ENCODE measurements at places on chromosomes 2 and 18.

DNA sequence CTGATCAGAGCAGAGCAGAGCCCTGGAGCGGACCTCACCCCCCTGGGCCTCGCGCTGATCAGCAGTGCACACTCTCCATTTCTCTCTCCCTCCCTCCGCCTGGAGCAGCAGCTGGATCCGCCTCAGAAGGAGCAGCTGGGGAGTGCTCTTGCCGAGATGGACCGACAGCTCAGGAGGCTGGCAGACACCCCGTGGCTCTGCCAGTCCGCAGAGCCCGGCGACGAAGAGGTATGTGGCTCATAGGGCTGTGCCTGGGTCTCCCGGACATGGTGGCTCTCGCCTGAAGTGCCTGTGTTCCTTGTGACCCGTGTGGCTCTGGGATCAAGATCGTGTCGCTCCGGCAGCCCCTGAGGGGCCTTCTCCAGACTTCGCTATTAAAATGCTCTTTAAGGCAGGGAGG, 102.5 kb downstream of the USP40 start:
- no peak for DNase-seq

GRCh38 chr2:29309090-29310029, 194.1 kb downstream of the CLIP4 start:
- DNase-seq: no peak

DNA sequence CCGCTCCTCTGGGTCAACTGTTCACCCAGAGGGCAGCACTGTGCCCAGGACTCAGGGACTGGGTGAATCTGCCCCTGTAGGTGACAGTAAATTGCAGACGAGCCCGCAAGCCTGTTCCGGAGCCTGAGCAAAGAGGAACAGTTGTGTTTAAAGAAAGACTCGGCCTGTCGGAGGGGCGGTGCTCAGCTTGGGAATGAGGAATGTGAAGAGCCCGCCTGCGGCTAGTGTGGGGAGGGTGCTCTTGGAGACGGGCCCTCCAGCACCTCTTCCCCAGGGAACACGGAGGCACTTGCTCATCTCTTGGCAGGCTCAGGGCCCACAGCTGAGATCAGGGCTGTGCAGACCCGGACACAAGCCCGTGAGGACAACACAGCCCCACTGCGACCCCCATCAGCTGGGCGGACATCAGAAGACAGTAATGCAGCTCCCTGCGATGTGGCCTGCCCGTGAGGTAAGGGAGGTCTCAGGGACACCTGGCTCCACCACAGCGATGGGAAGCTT, 299.0 kb downstream of the NDUFA10 start:
- no peak for DNase-seq

DNA sequence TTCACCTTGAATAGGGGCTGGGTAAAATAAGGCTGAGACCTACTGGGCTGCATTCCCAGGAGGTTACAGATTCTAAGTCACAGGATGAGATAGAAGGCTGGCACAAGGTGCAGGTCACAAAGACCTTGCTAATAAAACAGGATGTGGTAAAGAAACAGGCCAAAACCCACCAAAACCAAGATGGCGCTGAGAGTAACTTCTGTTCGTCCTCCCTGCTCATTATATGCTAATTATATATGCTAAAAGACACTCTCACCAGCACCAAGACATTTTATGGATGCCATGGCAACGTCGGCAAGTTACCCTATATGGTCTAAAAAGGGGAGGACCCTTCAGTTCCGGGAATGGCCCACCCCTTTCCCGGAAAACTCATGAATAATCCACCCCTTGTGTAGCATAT, 711.5 kb upstream of the KLHL29 start:
- no peak for DNase-seq

GRCh38 chr18:3180325-3180724, 39.4 kb downstream of the MYOM1 start:
- DNase-seq: no peak

DNA sequence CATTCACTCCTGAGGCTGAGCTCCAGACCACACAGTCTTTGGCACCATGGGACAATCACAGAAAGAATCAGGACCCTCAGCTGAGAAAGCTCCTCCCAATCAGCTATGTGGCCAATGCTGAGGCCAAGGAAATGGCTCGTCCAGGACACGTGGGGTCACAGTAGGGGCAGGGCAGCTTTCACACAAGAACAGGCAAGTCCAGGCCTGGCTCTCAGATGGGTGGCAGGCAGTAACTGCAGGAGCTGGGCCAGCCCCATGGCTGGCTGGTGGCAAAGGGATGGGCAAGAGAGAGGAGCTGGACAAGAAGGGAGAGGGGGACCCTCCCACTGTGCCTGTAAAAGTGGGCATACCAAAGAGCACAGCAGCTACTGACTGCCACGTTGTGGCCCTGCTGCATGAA, 12.2 kb upstream of the EDAR start:
- DNase-seq: no peak

- no peak for DNase-seq
These were observed 38.9 kb downstream of the TTC27 start for GRCh38 chr2:32666704-32667103.

GRCh38 chr2:23268467-23269263, 116.3 kb upstream of the KLHL29 start:
- no peak for DNase-seq

GRCh38 chr2:136219963-136220362, 102.0 kb upstream of the CXCR4 start:
- no peak for DNase-seq

- no peak for DNase-seq
These were observed 15.0 kb downstream of the ELAC1 start for GRCh38 chr18:50982802-50983179.

DNA sequence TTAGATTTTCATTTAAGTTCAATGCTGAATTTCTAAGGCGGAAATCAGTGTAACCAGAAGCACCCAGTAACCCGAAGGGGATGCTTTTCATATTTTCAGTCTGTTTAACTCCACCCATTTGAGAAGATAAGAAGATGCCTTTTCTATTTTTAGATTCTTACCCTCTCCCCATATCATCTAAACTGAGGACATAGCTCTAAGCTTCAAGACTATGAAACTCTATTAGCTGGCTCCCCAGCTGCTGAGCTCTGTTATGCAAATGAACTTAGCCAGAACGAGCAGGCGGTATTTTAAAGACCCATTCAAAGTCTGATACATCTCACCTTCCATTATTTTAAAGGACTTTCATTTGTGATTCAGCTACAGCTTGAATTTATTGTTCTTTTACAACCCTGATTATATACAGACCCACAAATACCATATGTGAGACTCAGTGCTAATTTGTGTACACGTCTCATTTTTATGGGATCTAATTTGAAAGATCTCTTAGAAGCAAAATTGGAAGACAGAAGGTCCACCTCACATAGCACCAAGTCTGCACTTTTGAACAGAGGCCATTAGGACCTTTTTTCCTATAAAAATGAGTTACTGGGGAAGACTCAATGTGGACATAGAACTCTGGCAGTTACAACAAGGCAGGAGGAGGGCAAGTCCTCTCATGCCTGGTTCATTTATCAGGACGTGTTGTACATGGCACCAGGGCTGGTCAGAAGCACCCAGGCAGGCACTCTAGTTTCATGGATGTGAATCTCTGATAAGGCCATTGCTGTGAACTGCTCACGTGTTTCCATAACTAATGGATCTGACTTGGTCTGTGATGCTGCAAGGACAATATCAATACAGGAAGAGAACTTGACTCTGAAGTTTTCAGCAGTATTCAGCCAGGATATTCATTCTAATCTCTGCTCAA, 16.3 kb downstream of the CDC42EP3 start:
- no peak for DNase-seq

DNA sequence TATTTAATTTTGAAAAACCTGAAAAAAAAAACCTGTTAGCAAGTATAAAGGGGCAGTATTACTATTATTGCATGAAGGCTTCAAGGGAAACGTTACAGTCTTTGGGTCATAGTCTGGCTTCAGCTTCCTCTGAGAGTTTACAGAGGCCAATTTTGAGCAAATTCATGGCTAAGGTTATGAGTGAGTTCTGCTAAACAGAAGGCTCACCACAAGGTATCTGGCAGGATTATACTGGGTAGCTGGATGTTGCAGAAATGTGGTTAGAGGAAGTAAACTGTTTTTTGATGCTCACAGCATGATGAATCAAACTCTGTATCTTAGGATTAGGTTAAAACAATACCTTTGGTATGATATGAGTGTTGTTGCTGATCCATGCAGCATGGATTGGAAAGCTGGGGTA, 9.3 kb downstream of the MRPL19 start:
- no peak for DNase-seq

GRCh38 chr2:121232626-121233265, 52.3 kb downstream of the TFCP2L1 start:
- no peak for DNase-seq

- no peak for DNase-seq
These were observed 523.3 kb downstream of the TRIB2 start for GRCh38 chr2:13240061-13240460.

DNA sequence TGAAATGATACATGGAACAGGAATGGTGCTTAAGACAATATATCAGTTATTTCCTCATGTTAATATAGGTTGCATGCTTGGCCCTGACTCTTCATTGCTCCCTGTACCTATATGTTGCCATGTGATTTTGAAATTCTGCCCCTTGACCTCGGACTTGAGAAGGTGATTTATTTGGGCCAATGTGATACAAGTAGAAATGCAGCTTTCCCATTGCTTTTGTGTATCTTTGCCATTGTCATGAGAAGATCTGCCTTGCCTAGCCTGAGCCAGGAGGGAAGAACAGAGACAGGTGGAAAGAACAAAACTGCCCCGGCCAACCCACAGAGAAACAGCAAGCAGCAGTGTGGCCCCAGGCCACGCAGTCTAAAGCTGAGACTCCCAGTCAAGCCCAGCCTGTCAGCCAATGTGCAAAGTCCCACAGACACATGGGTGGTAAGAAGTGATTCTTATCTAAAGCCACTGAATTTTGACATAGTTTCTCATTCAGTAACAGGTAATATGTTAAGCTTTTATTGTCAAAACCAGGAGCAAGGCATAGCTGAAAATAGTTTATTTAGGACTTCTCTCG, 245.7 kb upstream of the RND3 start:
- DNase-seq: no peak

- DNase-seq: no peak
These were observed 185.0 kb upstream of the RASGRP3 start for GRCh38 chr2:33291278-33292013.

DNA sequence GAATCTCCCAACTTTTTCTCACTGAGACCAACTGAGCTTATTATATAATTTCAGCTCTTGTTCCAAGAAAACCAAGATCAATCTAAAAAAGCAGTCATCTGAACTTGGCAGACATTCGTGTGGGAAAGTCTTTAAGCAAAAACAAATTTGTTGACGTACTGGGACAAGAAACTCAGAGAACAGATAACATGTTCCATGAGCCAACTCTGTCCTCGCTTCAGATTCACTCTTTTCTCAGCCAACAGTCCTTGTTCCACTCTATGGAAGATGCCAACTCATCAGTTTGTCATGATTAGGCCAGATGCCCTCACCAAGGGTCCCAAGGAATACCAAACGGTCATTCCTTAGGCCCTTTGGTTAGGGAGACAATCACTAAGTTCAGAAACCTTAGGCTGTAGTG, 224.2 kb upstream of the CTAGE1 start:
- DNase-seq: no peak

DNA sequence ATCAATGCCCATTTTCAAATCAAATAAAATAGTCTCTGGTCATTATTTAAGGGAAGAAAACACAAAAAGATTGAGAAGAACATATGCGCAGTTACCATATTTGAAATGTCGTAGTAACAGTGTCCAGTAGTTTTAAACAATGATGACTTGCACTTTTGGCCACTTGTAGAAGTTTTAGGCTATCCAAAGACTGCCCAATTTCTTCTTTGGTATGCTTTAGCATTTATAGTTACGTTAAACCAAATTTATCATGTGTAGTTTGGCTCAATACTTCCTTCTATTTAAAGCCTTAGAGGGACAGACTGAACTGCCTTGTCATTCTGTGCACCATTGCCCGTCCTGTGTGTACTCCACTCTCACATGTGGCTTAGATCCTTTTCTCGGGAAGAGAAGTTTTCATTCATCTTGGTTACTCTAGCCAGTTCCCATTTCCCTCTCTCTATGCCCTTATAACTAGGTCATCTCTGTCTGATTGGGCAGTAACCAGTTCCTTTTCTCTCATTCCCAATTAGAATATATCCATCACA, 84.8 kb upstream of the TTN start:
- no peak for DNase-seq

DNA sequence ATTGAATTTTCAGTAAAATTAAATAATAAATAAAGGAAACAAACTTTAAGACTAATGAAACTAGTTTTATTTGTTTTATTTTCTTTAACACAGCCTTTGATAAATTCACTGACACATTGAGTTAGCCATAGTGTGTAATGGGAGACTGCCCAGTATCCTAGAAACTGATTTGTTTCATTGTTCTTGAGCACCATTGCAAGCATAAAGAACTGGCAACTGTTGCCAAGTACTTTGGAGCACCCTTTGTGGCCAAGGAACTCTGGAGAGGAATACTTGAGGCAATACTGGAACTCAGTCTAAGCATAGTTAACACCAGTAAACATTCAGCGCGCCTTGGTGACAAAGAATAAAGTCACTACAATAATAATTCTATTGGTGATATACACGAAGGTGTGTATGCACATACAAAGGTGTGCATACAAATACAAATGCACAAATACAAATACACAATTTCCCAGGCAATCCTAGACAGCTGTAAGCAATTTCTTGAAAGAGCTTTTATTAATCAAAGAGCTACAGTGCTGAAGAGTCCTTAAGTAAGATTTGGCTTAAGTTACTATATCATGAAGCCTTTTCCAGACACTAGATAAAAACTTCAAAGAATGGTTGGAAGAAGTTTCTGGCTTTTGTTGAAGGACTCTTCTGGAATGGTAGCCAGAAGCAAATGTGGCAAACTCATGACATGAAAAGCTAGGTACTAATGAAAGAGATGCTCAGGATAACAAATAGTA, 1371.2 kb downstream of the LRP1B start:
- DNase-seq: no peak

GRCh38 chr2:224027070-224027469, 12.0 kb downstream of the SERPINE2 start:
- no peak for DNase-seq

DNA sequence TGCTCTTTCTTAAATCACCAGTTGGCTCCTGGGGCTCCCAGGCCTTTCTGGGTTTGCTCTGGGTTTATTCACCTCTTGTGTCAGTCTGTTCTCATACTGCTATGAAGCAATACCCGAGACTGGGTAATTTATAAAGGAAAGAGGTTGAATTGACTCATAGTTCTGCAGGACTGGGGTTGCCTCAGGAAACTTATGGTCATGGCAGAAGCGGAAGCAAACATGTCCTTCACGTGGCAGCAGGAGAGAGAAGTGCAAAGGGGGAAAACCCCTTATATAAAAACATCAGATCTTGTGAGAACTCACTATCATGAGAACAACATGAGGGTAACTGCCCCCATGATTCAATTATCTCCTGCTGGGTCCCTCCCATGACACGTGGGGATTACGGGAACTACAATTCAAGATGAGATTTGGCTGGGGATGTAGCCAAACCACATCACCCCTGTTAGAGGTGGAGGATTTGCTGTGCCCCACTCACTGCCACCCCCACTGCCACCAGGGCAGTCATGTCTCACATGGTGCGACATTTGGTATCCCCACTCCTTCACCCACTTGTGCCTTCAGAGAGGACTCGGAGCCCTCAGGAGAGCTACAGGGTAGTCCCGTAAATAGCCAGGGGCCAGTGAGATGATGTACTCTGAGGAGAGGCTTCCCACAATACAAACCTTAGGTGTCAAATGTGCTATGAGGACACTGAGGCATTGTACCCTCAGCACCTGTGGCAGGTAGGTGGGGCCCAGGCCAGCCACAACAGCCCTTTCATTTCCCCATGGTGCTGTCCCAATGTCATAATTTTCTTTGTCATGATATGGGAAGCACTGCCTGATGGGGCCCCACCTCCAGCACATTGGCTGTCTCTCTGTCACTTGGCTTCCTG, 35.7 kb downstream of the CDC42EP3 start:
- no peak for DNase-seq

- DNase-seq: no peak
These were observed 214.8 kb downstream of the SP3 start for GRCh38 chr2:173750353-173750801.
